ENCODE measurements at places on chromosomes 2 and 18.

- DNase-seq = no peak
These were observed 53.5 kb downstream of the MEP1B start for GRCh38 chr18:32243358-32243757.

DNA sequence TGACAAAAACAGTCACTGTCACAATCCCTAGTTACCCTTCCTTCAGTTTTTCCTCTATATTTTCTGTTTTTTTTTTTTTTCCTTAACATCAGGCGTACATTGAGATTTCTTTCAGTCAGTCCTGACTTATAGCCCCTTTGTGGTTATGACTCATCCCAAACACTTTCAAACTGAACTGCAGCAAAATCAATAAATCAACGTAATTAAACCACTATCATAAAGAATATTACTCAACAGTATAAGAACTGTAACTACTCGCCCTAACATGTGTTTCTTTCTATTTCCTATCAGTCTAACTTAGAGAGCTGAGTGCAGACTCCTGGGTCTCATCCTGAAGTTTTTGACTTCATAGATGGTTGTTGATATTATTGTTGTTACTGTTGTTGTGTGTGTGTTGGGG lies 523.5 kb downstream of the LRRTM4 start:
- no peak for DNase-seq

DNA sequence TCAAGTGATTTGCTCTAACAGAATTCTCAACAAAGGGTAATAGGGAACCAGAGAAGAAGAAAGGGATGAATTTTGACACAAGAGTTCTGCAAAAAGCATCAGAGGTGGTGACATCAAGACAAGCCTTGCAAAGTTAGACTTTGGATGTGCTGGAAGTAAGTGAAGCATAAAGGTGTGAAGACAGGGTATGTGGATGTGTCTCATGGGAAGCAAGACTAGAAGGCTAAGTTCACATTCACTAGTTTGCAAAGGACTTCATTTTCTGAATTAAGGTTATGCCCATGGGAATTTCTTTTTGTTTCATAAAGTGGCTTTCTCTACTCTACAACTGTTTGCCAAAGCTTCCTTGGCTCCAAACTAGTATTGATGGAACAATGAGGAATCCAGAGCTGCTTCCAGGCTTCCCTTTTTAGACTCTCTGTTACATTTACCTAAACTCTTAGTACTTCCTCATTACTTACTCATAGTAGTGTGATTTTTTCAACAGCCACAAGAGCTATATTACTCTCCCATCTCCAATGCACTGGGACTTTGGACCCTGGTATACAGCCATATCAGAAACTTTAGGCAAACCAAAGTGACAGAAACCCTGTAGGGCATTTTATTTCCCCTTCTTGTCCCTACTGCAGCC lies 21.1 kb upstream of the IHH start:
- DNase-seq = no peak

DNA sequence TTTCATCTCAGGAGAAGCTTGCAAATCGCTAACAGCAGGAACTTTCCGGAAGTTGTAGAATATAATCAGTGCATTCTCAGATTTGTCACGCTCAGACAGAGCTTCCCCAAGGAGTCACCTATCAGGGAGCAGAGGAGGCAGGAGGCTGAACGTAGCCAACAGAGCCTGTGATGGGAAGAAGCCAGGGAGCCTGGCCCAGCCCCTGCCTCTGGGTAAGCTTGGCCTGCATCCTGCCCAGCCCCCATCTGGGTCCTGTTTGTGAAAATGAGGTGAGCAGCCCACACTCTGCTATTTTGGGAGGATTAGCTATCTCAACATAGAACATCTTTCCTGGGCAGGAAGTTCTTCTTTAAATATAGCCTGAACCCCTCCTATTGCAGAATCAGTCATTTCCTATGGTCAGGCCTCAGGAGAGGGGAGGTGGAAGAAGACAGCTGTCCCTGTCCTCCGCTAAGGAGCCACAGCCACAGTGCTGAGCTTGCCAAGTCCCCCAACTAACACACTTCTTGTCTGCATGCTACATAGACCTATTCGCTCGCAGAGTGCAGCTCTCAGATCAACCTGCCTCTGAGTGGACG lies 19.2 kb upstream of the PKDCC start:
- DNase-seq = no peak

- no peak for DNase-seq
These were observed 303.2 kb upstream of the REV1 start for GRCh38 chr2:99793022-99793421.

- DNase-seq = no peak
These were observed 77.2 kb downstream of the ARL4C start for GRCh38 chr2:234419726-234420125.

- no peak for DNase-seq
These were observed 81.2 kb upstream of the REV1 start for GRCh38 chr2:99571021-99571420.

DNA sequence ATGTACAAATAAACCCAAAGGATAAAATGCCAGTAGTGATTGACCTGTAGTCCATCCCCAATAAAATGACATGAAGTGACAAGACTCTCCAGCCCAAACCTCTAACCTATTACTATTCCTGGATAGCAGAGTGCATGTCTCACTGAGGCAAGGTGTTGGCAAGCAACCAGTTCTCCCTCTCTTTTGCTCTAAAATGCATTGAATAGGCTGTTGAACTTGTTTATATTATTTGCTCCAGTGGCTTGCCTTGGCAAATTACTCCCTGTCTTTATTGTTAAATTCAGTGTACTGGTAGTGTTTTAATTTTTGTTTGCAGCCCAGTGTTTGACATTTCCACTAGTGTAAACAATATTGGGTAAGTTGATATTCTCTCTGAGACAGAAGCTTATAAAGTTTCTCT lies 70.5 kb downstream of the CSRNP3 start:
- DNase-seq = no peak

GRCh38 chr2:67965246-67965645 lies 97.6 kb downstream of the C1D start:
- DNase-seq = no peak

- DNase-seq = no peak
These were observed 22.5 kb downstream of the ELMOD3 start for GRCh38 chr2:85377083-85377482.

GRCh38 chr18:37529863-37530262 lies 35.7 kb downstream of the CELF4 start:
- no peak for DNase-seq

GRCh38 chr2:17858064-17858463 lies 20.4 kb upstream of the KCNS3 start:
- DNase-seq = no peak

DNA sequence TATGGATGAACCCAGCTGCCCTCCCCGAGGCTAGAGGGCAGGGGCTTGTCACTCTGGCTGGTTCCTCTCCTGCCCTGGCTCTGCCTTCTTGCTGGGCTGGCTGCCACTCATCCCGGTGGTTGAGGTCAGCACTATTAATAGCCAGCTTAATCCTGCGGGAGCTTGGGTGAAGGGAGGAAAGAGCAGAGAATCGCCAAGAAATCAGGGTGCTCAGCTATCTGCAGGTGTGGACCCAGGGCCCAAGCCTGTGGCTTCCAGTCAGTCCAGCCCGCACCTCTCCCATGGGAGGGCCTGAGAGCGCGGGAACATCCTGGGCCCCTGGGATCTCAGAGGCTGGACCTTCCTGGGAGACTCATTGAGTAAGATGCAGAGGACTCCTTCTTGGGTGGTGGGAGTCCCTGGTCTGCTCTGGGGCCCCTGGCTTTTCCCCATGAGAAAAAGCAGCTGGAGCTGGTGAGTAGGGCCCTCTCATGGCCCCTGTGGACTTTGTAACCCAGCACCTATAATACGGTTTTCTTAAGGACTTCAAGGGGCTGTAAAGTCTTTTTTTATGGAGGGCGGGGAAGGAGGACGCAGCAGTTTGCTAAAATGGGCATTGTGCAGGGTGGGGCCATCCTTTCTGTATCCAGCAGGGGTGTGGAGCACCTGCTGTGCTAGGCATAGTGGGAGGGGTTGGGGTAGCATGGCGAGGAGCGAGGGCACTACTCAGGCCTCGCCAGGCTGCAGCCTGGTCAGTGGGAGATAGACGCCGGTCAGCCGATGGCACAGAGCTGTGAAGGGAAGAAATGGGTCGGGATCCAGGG lies 27.4 kb upstream of the CNNM3 start:
- DNase-seq = no peak
